ENCODE measurements at places on chromosomes 12 and 14.

GRCh38 chr12:96134200-96134599, 60.0 kb upstream of the ELK3 start:
- no peak for DNase-seq

GRCh38 chr14:53001787-53002378, 51.0 kb upstream of the FERMT2 start:
- no peak for DNase-seq

GRCh38 chr12:104578453-104578852, 121.7 kb downstream of the CHST11 start:
- DNase-seq: no peak

- no peak for DNase-seq
These were observed 67.2 kb downstream of the SCARB1 start for GRCh38 chr12:124796303-124796960.

DNA sequence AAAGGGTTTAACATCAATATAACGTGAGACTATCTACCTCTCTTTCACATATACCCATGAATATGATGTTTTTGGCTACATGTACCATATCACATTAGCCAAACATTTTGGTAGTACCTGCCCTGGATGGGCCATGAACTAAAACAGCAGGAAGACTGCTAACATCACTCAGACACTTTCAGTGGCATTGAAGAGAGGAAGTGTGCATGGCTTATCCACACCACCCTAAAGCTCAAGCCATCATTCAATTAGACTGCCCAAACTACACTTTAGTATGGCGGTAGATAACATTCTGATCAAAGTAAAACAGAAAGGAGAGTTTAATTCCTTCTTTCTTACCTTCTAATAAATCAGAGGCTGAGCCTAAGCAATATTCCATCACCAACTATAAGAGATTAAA, 103.0 kb downstream of the PEBP1 start:
- DNase-seq: no peak

DNA sequence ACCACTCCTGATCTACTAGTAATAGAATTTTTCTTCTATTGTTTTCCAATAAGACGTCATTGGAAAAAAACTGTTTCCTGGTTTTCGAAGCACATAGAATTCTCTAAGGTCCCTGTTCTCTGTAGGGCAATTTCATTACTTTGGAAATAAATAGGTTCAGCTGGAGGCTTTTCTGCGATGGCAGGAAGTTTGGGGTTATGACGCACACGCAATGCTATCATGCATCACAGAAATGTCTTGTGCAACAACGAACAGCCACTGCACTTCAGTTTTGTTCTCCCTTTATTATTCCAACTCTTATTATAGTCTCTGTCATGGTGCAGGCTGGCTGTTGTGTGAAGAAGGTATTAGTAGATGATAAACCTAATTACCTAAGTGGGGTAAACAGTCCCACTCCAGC, 59.0 kb downstream of the KCNK10 start:
- no peak for DNase-seq

Data from D721Med (cell line).